ENCODE measurements at places on chromosomes 12 and 14. TPM values are rescaled to one million over a fixed set of nuclear protein-coding genes. Genes with fewer than 3 reads are reported as not detected.
A peak's percentile ranks its signal among the peaks of the same experiment; 100 is the strongest.

GRCh38 chr12:76080017-76080728 lies 4.3 kb downstream of the NAP1L1 start:
- no peak for DNase-seq

- DNase-seq: no peak
Observed at GRCh38 chr14:103070263-103070885, 13.0 kb upstream of the CDC42BPB start.

GRCh38 chr12:55862286-55862685 lies 19.6 kb upstream of the MMP19 start:
- DNase-seq: no peak

DNA sequence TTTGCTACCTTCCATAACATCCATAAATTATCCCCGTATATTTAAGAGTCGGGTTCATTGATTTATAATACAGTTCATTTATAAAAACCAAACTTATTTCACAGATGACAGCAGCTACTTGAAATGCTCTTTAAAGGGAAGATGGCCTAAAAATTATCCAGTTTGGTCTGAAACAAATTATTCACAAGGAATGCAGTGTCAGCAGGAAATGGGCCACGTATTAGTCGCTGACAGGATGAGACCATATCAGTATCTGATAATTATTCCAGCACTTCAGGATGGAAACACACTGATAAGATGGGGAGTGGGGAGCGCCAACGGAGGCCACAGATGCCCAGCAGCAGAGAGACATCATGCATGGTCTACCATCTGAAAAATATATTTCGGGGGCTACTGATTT lies 60.5 kb upstream of the TMEM132D start:
- DNase-seq: no peak

- DNase-seq: no peak
Observed at GRCh38 chr12:82964446-82964845, 277.7 kb downstream of the TMTC2 start.

DNA sequence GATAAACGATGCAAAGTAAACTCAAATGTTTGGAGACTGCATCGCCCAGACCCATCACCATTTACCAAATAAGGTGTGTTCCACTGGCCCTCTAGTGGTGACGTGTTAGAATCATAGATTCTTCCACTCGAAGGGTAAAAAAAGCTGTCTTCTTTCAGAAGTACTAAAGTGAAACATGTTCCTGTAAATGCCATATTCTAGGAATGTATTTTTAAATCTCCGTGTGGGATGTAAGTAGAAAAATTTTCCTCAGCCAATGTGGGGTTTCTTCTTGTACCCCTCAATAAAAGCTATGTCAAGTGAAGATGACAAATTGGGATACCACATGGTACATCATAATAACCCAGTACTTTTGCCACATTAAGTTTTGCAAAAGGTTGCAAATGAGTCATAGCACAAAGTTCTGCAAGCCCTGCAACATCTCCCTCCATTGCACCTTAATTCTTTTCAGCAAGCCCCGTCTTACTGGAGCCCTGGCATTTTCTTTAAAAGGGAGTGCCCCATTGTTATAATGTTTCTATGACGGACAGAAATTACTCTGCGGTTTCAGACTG lies 100.8 kb downstream of the CCER1 start:
- peak; percentile 6 for DNase-seq

GRCh38 chr14:102231476-102232347 lies 73.3 kb downstream of the MOK start:
- no peak for DNase-seq

DNA sequence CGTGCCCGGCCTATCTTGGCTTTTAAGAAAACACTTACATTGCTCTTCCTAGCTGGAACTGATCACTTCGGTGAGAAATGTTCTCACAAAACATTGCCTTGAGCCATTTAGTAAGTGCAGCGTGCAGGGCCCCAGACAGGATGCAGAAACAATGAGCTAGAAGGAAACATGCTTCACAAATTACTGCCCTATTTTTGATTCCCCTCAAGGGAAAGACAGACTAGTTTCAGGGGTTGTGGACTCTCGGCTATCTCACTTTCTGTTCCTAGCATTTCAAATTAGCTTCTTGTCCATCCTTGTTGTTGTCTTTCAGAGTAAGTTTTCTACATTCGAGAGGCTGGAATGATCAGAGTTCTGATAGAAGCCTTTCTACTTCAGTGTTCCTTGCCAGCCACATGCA lies 21.6 kb downstream of the TGFB3 start:
- no peak for DNase-seq

DNA sequence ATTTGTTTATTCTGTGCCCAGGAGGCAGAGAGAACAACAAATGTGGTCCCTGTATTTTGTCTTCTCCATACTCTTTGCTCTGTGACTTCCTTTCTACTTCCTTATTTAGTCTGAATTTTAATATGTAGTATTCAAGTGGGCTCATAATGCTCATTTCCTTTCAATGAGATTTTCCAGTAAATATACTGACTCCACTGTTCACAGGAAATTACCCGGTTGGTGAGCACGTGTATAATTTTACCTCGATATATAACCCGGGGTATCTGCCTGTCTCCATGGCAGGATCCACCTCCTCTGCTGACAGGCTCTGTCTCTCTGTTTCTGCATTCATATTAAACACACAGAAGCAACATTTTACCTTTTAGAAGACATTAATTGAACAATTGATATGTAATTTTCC lies 166.0 kb downstream of the SLC38A4 start:
- DNase-seq: no peak

GRCh38 chr14:70652871-70653270 lies 11.2 kb downstream of the TTC9 start:
- DNase-seq: no peak

DNA sequence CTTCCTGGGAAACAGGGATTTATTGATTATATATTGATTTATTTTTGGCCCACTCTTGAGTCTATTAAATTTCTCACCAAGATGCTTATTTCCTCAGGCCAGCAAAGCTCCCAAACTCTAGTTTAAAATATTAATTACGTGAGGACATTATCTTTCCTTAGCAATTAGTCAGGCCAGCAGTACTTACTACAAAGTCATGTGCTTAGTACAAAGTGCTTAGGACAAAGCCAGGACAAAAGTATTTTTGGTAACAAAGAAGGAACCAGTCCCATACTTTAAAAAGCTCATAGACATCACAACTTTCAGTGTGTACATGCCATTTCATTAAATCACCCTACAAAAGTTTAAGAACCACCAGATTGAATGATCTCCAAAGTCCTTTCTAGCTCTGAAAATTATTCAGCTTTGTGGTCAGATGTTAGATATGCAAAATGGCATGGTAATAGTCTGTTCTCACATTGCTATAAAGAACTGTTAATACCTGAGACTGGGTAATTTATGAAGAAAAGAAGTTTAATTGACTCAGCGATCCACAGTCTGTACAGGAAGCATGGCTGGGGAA lies 94.7 kb upstream of the PWP1 start:
- DNase-seq: no peak

DNA sequence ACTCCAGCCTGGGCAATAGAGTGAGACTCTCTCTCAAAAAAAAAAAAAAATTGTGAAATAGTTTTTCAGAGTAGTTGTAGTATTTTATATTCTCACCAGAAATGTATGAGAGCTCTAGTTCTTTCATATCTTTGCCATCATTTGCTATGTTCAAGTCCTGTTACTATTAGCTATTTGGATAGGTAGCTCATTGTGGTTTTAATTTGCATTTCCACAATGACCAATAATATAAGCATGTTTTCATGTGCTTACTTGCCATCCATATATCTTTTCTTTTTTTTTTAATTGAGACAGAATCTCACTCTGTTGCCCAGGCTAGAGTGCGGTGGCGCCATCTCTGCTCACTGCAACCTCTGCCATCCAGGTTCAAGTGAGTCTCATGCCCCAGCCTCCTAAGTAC lies 8.4 kb upstream of the RIPK3 start:
- no peak for DNase-seq

- no peak for DNase-seq
Observed at GRCh38 chr12:113420996-113421595, 1.1 kb upstream of the SDSL start.

GRCh38 chr14:32514236-32514635 lies 185.1 kb downstream of the AKAP6 start:
- no peak for DNase-seq

DNA sequence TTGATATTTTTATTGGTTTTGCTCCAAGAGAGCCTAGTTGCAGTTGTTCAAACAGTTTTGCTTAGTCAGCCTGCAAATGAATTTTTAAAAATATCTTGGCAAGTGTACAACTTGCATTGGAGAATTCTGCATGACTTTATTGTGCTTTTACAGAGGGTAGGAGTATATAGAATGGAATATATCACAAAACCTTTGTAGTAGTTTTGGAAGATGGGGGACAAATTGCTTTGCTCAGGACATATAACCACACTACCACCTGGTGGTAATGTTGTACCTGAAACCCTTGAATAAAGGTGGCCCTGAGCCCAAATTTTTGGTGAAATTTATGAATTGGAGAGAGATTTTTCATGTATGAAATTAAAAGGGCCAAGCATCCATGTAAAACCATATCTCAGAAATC lies 645.2 kb downstream of the MED13L start:
- no peak for DNase-seq

- DNase-seq: no peak
Observed at GRCh38 chr12:124744659-124745464, 118.8 kb downstream of the SCARB1 start.

DNA sequence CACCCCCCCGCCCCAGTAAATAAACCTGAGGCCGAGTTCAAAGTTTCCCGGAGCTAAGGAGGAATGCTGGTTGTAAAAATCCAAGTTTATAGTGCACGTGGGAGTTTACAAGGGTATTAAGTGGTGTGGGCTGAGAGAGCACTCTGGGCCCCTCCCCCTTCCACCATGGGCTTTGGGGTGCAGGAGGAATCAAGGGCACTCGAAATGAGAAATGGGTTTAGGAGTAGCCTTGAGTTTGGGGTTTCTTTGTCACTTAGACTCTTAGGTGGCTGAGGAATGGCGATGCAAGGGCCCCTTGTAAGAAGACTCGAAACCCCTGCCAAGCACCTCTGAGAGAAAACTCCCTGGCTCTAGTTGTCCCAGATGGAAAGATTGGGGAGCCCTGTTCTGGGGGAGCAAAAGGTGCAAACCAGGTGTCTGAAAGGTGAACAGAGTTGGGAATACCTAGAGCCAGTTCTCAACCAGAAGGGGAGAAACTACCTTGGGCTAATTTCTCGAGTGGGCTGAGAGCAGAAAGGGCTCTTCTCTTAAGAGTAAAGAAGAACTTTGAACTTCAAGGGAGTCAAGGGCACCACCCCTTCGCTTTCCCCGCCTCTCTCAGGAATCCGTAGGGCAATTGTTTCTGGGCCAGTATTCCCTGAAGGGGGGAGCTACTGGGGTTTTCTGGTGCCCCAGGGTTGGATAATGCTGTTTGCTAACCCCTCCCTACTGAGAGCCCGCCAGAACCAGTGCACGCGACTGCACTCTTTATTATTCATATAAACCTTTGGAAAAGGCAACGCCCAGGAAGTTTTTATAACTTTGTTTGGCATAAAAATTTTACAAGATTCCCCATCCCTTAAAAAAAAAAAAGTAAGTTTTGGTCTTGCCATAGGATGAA lies 4.0 kb upstream of the HOTAIR start:
- no peak for DNase-seq

The IL25 gene
- not detected for total RNA-seq

The KRT6C gene
- total RNA-seq: not detected

The MDGA2 gene
- total RNA-seq: not detected
